NCI-H1694 (cell line): ENCODE measurements at places on chromosomes 12 and 14.

DNA sequence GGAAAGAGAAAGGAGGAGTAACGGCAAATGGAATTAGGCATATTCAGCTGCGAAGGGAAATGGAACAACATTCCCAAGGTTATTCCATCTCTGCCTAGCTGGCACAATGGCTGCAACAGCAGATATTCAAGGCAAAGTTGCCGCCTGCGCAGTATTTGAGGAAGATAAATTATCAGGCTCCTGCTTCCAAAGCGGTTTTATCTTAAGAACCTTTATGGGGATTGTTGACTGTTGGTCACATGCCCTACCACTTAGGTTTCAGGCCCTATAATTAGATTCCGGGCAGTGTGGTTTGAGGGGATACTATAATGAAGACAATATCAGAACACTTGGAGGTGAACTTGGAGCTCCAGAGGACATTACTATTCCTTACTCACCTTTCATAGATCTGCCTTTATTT is 99.7 kb downstream of the FGD4 start:
- no peak for DNase-seq

- no peak for DNase-seq
These were observed 5.7 kb upstream of the STYX start for GRCh38 chr14:52724360-52724644.

DNA sequence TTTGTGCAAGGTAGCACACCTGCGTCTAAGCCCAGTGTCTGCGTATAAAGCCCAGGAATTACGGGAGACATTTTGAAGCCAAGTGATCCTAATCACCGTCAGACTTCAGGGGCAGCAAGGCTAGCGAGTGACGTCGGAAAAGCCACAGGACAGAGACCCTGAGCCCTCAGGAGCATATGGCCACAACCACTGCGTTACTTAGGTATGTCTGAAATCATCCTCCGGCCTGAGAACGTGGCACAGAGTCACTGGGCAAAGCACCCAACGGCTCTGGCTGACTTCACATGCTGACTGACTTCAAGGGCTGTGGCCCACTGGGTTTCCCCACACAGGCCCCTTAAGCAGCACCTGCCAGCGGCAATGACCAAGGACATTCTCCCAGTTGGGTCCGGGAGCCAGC is 71.5 kb downstream of the RIMBP2 start:
- DNase-seq, result no peak

DNA sequence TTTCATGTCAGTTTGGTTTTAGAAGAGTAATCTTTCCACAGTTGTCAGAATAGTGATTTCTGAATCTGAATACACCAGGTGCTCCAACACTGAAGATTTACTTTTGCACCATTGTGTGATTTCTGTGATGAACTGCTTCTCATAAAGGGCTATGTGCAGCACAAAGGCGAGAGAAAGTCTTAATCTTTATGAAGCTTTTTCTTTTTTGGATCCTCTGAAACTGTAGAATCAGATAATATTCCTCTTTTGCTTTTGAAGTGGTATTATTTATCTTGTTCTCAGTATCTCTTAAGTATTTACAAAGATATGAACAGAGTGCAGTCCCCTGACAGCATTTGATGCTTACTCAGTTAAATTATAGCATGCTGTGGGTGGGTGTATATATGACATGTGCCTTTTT is 207.8 kb downstream of the NAV3 start:
- DNase-seq, result no peak

- no peak for DNase-seq
These were observed at the start of gene WNT1 for GRCh38 chr12:48978291-48978740. Gene WNT1, plus strand, starts transcription at chr12:48978322. Its CDS starts 329 bp downstream, at chr12:48978651.

DNA sequence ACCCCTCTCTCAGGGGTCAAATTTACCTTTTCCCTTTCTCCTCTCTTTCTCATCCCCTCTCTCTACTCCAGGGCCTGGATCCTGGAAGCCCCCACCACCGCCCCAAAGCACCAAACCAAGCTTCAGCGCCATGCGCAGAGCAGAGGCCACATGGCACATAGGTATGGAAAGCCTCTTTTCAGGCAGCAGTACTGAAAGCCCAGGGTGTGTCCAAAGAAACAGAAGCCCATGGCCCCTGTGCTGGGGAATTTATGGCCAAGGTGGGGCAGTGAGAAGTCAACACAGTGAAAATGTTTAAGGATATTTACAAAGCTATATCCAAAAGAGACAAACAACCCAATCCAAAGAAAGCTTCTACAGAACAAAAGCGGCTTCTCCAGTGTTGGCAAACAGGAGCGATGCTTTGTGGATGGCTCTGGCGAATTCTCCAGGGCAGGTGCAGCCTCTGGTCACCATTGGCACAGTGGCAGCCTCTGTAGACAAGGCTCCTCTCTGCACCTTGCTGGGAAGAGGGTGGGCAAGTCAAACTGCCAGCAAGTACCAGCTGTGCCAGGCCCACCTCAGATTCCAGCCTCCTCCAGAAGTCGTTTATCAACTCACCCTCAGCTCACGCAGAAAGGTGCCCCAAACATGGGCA is 4.7 kb upstream of the CPNE6 start:
- no peak for DNase-seq

DNA sequence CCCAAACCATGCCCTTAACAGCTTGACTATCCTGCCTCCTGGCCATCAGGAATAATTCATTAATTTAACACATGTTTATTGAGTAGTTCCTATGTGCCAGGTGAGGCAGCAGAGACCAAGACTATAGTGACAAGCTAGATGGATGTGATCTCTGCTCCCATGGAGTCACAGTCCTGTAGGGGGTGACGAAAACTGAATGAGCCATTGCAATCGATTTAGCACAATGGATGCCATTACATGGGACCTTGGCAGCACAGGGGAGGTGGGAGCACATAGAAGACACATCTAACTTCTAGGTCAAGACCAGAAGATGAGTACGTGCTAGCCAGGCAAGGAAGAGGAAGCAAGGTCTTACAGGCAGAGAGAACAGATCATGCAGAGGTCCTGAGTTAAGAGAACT is 68.7 kb downstream of the NOS1 start:
- DNase-seq, result no peak

DNA sequence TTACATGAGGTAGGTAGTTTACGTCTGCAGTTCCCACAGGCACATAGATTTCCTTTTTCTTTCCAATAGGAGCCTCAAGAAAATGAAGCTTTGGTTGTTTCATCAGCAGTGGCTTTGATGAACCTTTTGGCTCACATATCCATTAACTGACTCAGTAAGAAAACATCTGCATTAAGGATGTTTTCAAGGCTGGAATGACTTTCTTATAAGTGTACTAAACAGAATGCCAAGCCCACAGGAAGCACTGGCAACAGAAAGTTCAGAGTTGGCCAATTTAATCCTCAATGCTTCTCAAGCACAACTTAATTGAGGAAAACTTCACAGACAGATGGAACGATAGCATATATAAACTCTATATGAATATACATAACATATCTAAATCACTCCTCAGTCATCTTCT is 63.5 kb downstream of the ST8SIA1 start:
- DNase-seq, result no peak
